ENCODE measurements at places on chromosomes 2 and 18.

DNA sequence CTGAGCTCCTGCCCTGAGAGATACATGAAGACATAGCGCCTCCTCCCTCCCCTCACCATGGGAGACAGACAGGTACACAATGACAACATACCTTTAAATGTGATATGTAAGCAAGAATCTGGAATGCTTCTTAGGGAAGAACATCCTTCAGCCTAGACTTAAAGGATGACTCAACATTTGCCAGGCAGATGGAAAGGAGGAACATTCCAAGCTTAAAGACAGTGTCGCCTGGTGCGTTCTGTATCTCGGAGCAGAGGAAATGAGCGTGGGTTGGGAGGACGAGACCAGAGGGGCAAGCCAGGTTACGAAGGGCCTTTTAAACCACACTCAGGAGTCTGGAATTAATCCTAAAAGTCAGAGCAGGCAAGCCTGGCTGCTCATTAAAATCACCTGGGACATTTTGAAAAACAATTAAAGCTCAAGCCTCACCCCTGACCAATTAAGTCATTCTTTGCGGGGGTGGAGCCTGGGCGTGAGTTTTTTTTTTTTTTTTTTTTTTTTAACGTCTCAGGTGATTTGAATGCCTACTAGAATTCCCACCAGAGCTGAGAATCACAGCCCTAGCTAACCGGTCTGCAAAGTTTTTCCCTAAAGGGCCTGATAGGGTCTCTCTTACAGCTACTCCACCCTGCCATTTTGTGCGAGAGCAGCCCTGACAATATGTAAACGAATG lies 131.2 kb upstream of the SEC11C start:
- DNase-seq = no peak

GRCh38 chr2:157523270-157524247 lies 79.7 kb upstream of the CYTIP start:
- DNase-seq = no peak

DNA sequence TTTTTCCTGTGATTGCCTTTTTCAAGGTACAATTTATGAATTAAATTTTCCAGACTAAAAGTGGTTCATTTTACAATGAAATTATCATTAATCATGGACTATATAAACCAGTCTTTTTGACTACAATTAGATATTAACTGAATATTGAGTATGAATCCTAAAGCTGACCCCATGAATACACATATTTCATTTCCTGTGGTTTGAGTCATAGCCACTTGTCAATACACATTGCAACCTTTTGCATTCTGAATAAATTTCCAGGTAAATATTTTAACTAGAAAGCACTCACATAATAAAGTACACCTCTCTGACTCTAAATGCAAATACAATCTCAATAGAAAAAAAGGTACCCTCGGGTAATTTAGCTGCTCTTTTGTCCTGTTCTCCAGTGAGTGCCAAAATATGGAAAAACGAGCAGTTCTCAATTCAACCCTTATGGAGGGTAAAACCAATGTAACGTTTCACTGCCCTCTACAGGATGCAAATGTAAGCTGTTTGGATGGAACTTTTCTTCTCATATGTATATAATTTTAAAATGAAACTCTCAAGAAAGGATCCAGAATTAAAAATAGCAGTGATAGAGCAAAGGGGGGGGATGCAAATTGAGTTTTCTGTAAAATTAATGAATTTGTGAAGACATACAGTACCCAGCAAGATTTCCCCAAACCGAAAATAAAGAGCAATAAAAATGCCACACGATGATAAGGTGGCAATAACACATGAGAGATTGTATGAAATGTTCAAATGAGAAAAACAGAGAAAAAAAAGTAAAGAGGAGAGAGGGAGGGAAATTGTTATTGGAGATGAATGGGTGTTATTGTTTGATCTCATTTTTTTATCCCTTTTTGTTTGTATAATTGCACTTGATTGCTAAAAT lies 1795.7 kb upstream of the PIK3C3 start:
- no peak for DNase-seq

GRCh38 chr2:96296925-96297324 lies 8.4 kb downstream of the SNRNP200 start:
- DNase-seq = no peak

DNA sequence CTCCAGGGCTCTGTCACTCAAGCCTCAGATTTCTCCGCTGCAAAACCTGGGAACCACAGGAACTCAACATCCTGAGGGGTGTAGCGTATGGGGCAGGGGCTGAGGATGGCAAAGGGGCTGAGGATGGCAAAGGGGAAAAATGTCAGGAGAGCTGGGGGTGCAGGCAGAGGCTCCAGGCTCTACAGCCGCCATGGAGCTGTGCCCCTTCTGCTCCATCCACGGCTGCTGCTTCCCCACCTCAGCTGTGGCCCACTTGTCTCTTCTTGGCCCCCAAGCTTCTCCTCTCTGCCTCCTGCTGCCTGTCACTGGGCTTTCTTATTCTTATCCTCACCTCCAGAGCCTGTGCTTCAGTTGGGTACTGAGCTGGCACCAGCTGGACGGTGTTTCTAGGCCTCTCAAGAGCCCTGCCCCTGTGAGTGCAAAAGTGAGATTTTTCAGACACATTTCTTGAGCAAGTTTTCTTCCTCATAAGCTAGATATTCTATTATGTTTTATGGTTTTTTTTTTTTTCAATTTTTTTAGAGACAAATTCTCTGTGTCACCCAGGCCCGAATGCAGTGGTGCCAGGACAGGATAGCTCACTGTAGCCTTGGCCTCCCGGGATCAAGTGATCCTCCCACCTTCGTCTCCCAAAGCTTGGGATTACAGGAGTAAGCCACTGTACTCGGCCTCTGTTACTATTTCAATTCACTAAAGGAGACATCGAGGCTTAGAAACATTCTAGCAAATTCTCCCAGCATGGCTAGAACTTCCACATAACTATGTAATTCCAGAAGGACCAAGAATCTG lies 49.0 kb downstream of the MARCO start:
- DNase-seq = no peak

GRCh38 chr18:44853430-44853829 lies 172.7 kb downstream of the SETBP1 start:
- DNase-seq = no peak

GRCh38 chr2:235966932-235967757 lies 201.0 kb downstream of the GBX2 start:
- DNase-seq = no peak
